ENCODE measurements at places on chromosomes 6 and 20. TPM values are rescaled to one million over a fixed set of nuclear protein-coding genes. Genes with fewer than 3 reads are reported as not detected.

The SIRPA gene
- 21.0 TPM for total RNA-seq

The TP53TG5 gene
- 12.3 TPM for total RNA-seq

The ENPP4 gene
- total RNA-seq = 23.1 TPM

The LTB gene
- not detected for total RNA-seq

The SYNE1 gene
- total RNA-seq = 255 TPM

DNA sequence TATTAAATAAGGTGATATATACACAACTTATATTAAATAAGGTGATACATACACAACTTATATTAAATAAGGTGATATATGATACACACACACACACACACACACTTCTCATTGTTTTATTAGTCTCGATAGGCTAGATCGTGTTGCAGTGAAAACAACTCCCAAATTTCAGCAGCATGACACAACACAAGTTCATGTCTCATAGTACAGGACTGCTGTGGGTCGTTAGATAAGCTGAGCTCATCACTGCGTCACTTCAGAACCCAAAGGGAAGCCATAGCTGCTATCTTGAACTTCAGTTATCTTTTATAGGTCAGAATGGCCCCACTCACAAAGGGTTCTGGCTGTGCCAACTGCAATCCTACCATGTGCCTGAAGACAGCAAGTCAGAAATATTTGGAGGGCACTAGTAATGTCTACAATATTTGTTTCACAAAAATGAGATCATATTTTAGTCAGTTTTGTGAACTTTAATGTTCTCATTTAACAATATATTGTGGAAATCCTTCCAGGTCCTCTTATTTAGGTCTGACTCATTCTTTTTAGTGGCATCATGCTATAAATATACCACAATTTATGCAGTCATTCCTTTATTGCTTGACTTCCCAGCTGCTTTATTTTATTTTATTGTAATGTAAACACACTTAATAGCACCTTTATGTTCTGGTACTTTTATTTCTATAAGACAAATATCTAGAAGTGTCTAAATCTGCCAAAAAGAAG lies 290.2 kb downstream of the PHACTR1 start:
- no peaks in the 10 kb centered on the region for H3K36me3 ChIP-seq
- no peaks in the 10 kb centered on the region for H3K27me3 ChIP-seq
- DNase-seq = no peak
- H3K4me1 ChIP-seq = no peaks in the 10 kb centered on the region
- no peak overlapping the region for H3K27ac ChIP-seq

DNA sequence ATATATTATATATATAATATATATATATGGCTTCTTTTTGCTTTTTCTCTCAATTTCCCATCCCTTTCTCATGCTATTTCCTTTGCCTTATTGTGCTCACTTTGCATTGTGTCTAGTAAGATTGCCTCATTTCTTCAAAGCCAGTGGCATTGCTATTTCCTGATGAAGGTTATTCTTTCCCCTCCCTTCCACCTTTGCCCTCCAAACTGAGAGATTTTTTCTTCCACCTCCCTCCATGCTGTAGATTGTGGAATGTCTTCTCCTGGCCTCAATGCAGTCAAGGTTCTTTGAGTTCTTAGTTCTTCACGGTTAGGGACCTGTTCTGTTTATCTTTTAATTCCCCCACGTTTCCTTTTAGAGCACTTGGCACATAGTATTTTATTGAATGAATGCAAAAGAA lies 17.2 kb downstream of the SH3BGRL2 start:
- no peak for DNase-seq
- peak overlapping the region; percentile 60 for H3K27ac ChIP-seq

- H3K36me3 ChIP-seq = no peaks in the 10 kb centered on the region
- peak overlapping the region; percentile 14 for H3K27ac ChIP-seq
- no peak for DNase-seq
- peaks cover 10% of the 10 kb centered on the region for H3K4me1 ChIP-seq
- H3K4me3 ChIP-seq = no peak overlapping the region
Observed at GRCh38 chr20:50198180-50198666, 7.6 kb downstream of the CEBPB start.

GRCh38 chr6:10633216-10633615 lies 61.2 kb downstream of the C6orf52 start:
- no peak for DNase-seq
- H3K4me3 ChIP-seq = no peak overlapping the region
- H3K27me3 ChIP-seq = no peaks in the 10 kb centered on the region
- no peaks in the 10 kb centered on the region for H3K4me1 ChIP-seq

DNA sequence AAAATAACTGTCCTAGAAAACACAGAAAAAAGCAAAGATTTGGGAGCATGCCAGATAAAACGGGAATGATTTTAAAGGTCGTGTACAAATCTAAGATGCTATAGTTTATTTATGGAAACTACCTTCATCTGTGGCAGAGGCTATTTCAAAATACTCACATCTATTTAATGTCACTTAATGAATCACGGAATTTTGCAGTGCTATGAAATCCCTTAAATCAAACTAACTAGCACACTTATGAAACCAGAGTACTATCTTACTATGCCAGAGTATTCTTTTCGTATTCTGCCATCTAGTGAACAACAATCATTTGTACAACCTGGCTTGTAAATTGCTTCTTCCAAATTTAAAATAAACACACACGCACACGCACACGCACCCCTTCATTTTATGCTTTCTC lies 77.9 kb upstream of the BMP5 start:
- H3K36me3 ChIP-seq = no peaks in the 10 kb centered on the region
- no peaks in the 10 kb centered on the region for H3K4me1 ChIP-seq
- no peaks in the 10 kb centered on the region for H3K27me3 ChIP-seq
- no peak for DNase-seq
- H3K27ac ChIP-seq = no peak overlapping the region
- H3K4me3 ChIP-seq = no peak overlapping the region

DNA sequence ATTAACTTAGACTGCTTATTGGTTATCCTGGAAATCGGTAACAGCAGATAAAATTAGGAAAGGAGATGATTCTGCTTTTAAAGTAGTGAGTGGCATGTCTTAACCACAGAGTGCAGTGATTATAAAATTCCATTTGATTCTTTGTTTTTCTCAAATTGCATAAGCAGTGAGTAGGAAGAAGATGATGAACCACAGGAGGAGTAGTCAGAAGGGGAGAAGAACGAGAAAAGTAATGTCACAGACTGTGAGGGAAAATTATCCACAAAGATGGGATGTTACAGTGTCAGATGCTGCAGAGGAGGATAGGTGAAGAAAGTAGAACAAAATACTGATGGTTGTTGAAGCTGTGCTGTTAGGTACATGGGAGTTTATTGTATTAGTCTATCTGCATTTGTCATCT lies 63.0 kb downstream of the ITCH start:
- no peak overlapping the region for H3K27ac ChIP-seq
- DNase-seq = no peak
- H3K36me3 ChIP-seq = no peaks in the 10 kb centered on the region
- no peaks in the 10 kb centered on the region for H3K27me3 ChIP-seq
- peaks cover 8% of the 10 kb centered on the region for H3K4me1 ChIP-seq
- H3K4me3 ChIP-seq = no peak overlapping the region

DNA sequence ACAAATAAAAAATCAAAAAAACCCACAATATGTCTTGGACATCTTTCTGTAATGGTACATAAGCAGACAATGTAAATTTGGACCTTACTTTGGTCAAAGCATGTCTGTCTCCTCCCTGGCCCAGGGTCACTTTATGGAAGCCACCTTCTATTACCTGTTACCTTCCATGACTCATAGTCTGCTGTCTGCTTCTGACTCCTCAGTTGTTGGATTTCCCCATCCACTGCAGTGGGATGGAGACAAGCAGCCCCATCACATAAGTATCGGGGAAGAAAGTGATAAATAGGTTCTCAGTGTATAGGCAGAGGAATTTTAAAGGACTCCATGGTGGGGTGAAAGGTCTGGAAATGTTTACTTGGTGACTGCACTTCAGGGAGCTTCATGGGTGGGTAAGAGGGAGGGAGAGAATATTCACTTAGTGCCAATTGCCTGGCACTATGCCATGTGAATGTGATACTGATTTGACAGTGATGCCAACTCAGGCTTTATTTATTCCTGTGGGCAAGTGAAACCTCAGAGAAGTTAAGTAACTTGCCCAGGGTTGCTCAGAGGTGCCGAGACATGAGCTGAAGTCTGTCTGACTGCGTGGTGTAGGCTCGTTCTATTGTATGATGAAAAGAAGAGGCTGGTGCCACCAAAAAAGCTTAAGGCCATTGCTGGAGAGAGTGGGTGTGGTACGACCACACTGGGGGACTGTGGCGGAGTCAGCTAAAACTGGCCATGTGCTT lies 175.6 kb upstream of the RNF24 start:
- H3K4me3 ChIP-seq = no peak overlapping the region
- no peak overlapping the region for H3K27ac ChIP-seq

DNA sequence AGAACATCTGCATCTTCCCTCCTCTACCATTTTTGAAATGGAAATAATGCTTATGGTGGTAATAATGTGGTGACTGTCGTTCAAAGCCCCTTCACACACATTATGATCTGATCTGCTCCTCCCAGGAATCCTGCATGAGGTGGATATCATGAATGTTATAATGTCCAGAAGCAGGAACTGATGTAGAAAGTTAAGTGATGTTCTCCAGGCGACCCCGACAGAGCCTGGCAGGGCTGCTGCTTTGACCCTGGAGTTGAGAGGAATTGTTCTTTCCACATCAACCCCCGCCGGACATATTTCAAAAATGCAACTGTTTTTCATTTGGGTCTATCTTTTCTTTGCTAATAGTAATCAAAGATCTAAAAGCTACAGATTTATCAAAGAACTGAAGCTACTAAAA lies 131.6 kb downstream of the GMPR start:
- no peaks in the 10 kb centered on the region for H3K27me3 ChIP-seq
- H3K4me3 ChIP-seq = no peak overlapping the region
- H3K36me3 ChIP-seq = no peaks in the 10 kb centered on the region

DNA sequence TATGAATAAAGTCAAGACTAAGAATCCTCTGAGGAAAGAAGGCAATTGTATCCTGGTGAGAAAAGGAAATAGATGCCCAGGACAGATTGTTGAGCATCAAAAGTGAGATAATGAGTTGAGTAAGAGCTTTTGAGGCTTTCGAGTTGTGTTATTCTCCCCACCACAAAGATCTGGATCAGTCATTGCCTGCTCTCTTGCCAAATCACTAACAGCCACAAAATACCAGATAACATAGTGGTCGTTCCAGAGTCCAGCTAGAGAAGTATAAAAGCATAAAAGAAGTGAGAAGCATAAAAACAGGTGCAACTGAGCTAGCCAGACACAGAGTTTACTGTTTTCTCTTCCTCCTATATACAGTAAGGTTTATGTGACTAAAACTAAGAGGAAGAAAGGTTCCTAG lies 4.9 kb downstream of the SPINT4 start:
- no peak overlapping the region for H3K4me3 ChIP-seq
- no peak for DNase-seq
- H3K36me3 ChIP-seq = no peaks in the 10 kb centered on the region
- H3K27ac ChIP-seq = no peak overlapping the region
- H3K27me3 ChIP-seq = no peaks in the 10 kb centered on the region

DNA sequence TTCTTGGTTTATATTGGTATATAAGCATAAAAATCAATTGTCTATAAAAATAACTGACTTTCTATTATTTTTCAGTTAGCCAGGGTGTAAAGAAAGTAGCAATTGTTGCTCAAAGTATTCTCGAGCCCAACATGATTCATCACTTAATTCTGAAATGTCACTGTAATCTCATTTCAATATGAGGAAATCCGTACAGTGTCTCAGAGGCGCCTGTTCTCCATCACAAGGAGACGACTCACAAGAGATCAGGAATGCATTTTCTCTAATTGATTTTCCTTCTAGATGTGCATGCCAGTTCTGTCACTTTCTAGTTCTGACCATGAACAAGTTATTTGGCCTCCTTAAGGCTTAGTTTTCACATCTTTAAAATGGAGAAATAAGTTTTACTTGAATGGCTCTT lies 753.1 kb downstream of the MAFB start:
- H3K4me1 ChIP-seq = no peaks in the 10 kb centered on the region
- no peaks in the 10 kb centered on the region for H3K27me3 ChIP-seq
- no peaks in the 10 kb centered on the region for H3K36me3 ChIP-seq
- H3K27ac ChIP-seq = no peak overlapping the region
- DNase-seq = no peak

- no peaks in the 10 kb centered on the region for H3K36me3 ChIP-seq
- H3K27ac ChIP-seq = no peak overlapping the region
- no peaks in the 10 kb centered on the region for H3K27me3 ChIP-seq
Observed at GRCh38 chr20:58070664-58071196, 157.7 kb downstream of the ANKRD60 start.

- H3K4me3 ChIP-seq = no peak overlapping the region
- no peaks in the 10 kb centered on the region for H3K4me1 ChIP-seq
- no peaks in the 10 kb centered on the region for H3K36me3 ChIP-seq
- no peak for DNase-seq
- H3K27me3 ChIP-seq = no peaks in the 10 kb centered on the region
Observed at GRCh38 chr6:137323860-137324259, 104.7 kb upstream of the IFNGR1 start.

- H3K27ac ChIP-seq = no peak overlapping the region
- peaks cover 46% of the 10 kb centered on the region for H3K4me1 ChIP-seq
- no peak for DNase-seq
- no peaks in the 10 kb centered on the region for H3K36me3 ChIP-seq
- H3K4me3 ChIP-seq = no peak overlapping the region
Observed at GRCh38 chr6:30840935-30841643, 43.2 kb upstream of the DDR1 start.

- H3K4me1 ChIP-seq = no peaks in the 10 kb centered on the region
- no peak overlapping the region for H3K4me3 ChIP-seq
- no peak overlapping the region for H3K27ac ChIP-seq
- no peaks in the 10 kb centered on the region for H3K27me3 ChIP-seq
Observed at GRCh38 chr20:6421321-6422248, 298.8 kb upstream of the FERMT1 start.

GRCh38 chr6:117548797-117549301 lies 53.5 kb downstream of the GOPC start:
- DNase-seq = no peak
- no peaks in the 10 kb centered on the region for H3K27me3 ChIP-seq
- H3K4me1 ChIP-seq = peaks cover 3% of the 10 kb centered on the region
- H3K36me3 ChIP-seq = no peaks in the 10 kb centered on the region
- no peak overlapping the region for H3K27ac ChIP-seq

DNA sequence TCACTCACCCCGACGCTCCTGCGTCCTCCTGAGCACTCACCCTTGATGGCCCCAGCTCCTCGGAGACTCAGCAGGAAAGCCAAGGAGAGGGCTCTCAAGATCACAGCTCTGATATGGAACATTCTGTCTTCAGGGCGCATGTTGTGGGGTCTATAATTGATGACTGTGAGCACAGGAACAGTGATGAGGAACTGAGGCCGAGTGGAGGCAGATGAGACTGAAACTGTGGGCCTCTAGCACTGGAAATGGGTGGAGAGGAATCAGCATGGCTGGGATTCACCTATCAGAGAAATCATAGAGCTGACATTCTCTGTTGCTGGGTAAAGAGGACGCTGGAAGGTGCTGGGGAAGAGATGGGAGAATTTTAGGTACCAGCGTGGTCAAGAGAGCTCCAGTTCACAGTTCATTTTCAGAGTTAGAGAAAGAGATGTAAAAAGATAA lies at the start of gene HLA-DPA1:
TSS of gene HLA-DPA1 (minus strand) at position 219 of the 441 bp plus-strand sequence.
- no peaks in the 10 kb centered on the region for H3K27me3 ChIP-seq
- peaks cover 6% of the 10 kb centered on the region for H3K4me1 ChIP-seq
- peak; percentile 38 for DNase-seq
- no peak within 1 kb of the TSS for H3K4me3 ChIP-seq
- no peaks in the 10 kb centered on the region for H3K36me3 ChIP-seq

GRCh38 chr6:32444433-32444832 lies 4.7 kb downstream of the HLA-DRA start:
- no peaks in the 10 kb centered on the region for H3K4me1 ChIP-seq
- no peak for DNase-seq
- H3K4me3 ChIP-seq = no peak overlapping the region
- no peaks in the 10 kb centered on the region for H3K36me3 ChIP-seq
- H3K27ac ChIP-seq = no peak overlapping the region

GRCh38 chr6:116072368-116072767 lies 11.7 kb upstream of the FRK start:
- H3K36me3 ChIP-seq = no peaks in the 10 kb centered on the region
- no peaks in the 10 kb centered on the region for H3K4me1 ChIP-seq
- no peak for DNase-seq
- H3K27me3 ChIP-seq = no peaks in the 10 kb centered on the region
- no peak overlapping the region for H3K27ac ChIP-seq
- H3K4me3 ChIP-seq = no peak overlapping the region

Measured in testis (tissue), 5 donors.